ENCODE measurements at places on chromosomes 12 and 14.
A peak's percentile ranks its signal among the peaks of the same experiment; 100 is the strongest.

GRCh38 chr12:107458163-107458562 is 227.4 kb upstream of the PWP1 start:
- DNase-seq: no peak

GRCh38 chr12:119780786-119781434 is 96.2 kb downstream of the CIT start:
- peak; percentile 42 for DNase-seq

- no peak for DNase-seq
Measured at GRCh38 chr14:93128725-93129459, 13.2 kb upstream of the ITPK1 start.

- no peak for DNase-seq
Measured at GRCh38 chr12:94207849-94208621, 59.7 kb downstream of the PLXNC1 start.

DNA sequence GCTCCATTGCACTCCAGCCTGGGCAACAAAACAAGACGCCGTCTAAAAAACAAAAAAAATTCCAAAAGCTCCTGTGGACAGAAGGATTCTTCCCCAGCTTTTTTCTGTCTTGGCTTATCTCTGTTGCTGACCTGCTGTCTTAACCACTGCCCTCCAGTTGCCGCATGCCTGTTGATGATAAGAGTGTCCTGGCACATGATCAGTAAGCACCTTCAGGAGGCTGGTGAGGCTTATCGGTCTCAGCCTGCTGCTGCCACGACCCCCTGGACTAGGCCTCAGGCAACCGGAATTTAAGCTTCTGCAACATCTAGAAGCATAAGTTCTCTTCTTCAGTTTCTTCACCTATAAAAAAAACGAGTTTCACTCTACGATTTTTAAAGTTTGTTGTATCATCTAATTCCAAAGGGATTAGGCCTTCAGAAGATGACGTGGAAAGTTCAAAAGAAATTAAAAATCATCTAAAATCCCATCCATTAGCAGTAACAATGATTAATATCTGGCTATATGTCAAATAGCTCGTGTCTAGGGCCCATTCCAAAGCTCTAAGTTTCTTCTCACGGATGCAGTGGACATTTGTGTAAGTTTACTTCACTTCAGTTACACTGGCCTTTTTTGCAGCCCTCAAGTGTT is 46.4 kb downstream of the RESF1 start:
- DNase-seq: no peak

DNA sequence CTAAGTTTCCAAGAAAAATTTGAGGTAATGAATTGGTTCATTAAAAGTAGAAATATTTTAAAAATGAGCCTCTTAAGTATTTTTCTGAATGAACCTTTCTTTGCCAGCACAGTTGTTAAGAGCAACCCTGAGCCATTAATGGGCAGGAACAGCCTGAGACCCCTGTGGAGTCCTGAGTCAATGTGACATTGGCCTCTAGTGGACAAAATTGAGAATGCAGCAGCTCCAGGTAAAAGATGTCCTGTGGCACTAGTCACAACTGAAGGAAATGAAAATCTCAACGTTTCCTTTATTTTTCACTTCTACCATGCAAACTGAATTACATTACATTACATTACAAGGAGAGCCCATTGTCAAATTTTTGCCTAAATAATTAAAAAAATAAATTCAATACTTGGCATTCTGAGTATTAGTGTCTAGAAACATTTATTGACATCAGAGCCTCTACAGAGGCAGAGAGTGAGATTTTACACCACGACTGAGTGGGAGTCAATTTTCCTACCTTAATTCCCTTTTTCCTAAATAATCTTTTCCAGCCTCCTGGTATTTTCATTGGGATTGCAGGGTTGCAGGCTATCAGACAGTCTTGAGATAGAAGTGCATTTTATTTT is 135.7 kb downstream of the PPM1H start:
- peak; percentile 75 for DNase-seq

DNA sequence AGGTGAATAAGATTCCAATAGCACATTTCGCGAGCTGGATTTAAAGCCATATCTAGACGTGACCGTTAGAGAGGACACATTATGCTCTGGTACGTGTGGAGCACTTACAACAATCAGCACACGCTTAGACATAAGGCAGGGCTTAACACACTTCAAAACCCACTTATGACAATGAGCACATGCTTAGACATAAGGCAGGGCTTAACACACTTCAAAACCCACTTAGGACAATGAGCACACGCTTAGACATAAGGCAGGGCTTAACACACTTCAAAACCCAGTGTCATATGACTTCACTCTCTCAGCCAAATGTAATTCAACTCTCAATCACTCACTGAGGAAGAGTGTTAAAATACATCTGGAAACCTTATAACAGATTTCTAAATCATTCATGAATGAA is 11.2 kb upstream of the PLD4 start:
- no peak for DNase-seq

- DNase-seq: no peak
Measured at GRCh38 chr14:39580696-39581095, 148.5 kb upstream of the FBXO33 start.
